ENCODE measurements at places on chromosomes 1 and 21. TPM values are rescaled to one million over a fixed set of nuclear protein-coding genes. Genes with fewer than 3 reads are reported as not detected.

The DNM3 gene
- 4.1 TPM for polyA plus RNA-seq

The GPR137B gene
- polyA plus RNA-seq, result 36.5 TPM

The LIPI gene
- polyA plus RNA-seq, result 0.27 TPM

The NRIP1 gene
- polyA plus RNA-seq, result 55.6 TPM

The LCE1C gene
- polyA plus RNA-seq, result not detected

The PAQR7 gene
- polyA plus RNA-seq, result 36.3 TPM

The NOS1AP gene
- 9.6 TPM for polyA plus RNA-seq

The SLC6A17 gene
- 1.3 TPM for polyA plus RNA-seq

The C1orf174 gene
- polyA plus RNA-seq, result 33.3 TPM

Data from renal pelvis (tissue), 12 donors.